ENCODE measurements at places on chromosomes 16 and 17. TPM values are rescaled to one million over a fixed set of nuclear protein-coding genes. Genes with fewer than 3 reads are reported as not detected.

Gene OXLD1
- total RNA-seq, result 57.8 TPM

Gene GRAP
- total RNA-seq, result 9.7 TPM

Gene BEAN1
- total RNA-seq, result not detected

Gene TNRC6C
- 16.0 TPM for total RNA-seq

Measured in activated CD4-positive, alpha-beta T cell treated with anti-CD3 and anti-CD28 coated beads, Interleukin-2, amount 10 ng/mL, durations not matched to agents 24 days and 14 days (primary cell).